ENCODE measurements at places on chromosomes 12 and 14.

- no peak for DNase-seq
These were observed 59.9 kb downstream of the HCAR2 start for GRCh38 chr12:122643207-122643805.

GRCh38 chr14:65631040-65631439 is 218.5 kb downstream of the FUT8 start:
- no peak for DNase-seq

GRCh38 chr14:101948666-101949216 is 15.6 kb upstream of the DYNC1H1 start:
- DNase-seq, result no peak

DNA sequence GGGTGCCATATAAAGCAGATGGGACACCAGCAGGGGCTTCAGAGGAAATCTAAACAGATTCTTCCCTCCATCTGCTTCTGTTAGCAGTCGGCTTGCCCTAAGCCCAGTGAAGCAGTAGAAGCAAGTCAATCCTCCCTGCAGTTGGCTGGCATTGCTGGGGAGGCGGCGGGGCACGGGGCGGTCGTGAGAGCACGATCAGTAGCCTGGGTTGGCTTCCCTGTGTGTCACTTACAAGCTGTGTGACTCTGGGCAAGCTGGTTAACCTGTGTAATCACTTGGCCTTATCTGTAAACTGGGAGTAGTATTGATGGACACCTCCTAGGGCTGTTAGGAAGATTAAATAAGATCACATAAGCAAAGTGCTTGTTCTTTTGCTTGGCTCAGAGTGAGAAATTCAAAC is 19.4 kb downstream of the MYRFL start:
- DNase-seq, result no peak

DNA sequence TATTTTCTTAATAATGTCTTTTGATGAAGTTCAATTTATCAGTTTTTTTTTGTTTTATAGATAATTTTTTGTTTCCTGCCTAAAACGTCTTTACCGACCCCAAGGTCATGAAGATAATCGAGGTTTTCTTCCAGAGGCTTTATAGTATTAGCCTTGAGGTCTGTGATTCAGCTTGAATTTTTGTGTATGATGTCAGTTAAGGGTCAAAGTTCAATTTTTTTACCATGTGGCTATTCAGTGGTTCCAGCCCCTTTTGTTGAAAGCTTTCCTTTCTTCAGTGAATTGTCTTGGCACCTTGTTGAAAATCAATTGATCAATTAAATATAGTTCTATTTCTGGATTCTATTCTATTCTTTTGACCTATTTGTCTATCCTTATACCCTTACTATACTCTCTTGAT is 3.2 kb upstream of the MGST1 start:
- DNase-seq, result no peak

DNA sequence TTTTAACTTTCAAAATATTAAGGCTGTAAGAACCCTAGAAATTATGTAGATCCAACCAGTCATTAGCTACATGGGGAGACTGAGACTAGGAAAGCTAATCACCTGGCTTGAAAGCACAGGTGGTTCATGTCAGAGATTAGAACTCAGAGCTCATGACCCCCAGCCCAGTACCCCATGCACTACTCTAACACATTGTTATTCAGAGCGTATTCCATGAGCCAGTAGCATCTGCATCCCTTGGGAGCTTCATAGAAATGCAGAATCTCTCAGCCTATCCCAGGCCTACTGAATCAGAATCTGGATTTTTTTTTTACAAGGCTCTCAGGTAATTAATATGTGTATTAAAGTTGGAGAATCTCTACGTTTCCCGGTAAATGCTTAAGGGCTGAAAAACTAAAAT is 161.7 kb downstream of the BTG1 start:
- no peak for DNase-seq

GRCh38 chr12:100651108-100651507 is 77.6 kb downstream of the GAS2L3 start:
- DNase-seq, result no peak

- no peak for DNase-seq
These were observed 9.6 kb downstream of the ARHGDIB start for GRCh38 chr12:14951851-14952250.

- no peak for DNase-seq
These were observed 102.1 kb downstream of the DENND5B start for GRCh38 chr12:31488737-31489338.
